CD4-positive, CD25-positive, alpha-beta regulatory T cell (primary cell): ENCODE measurements at places on chromosomes 12 and 14.

DNA sequence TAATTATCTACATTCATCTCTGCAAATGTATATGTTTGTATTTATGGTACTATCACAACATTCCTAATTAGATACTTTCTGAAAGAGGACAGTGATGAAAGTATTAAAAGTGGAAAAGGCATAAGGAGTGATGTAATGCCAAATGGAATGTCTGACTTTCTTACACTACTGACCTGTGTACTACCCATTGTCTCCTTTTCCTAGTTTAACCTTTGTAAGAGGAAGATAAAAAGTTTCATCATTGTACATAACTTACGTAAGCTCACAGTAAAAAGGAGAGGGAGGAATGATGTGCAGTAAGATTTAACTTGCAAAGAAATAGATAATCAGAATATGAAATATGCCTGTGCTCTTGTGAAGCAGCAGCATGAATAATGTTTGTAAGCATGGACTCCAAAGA is 55.9 kb downstream of the SOX5 start:
- no peak for DNase-seq

GRCh38 chr12:39341179-39341578 is 101.7 kb downstream of the KIF21A start:
- DNase-seq, result no peak

DNA sequence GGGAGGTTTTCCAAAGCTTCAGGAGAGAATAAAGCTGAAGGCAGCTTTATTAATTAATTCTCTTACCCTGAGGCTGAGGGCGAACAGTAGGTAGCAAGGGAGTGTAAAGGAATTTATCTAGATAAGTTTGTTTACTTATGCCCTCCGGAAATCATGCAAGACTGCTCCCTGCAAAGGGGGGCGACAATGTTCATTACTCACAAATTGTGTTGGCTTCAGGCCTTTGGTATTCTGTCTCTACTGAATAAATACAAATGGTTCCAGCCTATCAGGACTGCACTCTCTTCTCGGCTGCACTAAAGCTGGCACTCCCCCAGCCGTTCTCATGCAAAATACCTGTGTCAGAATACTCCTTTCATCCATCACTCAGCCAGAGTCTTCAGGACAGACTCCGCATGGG is 120.8 kb downstream of the PPHLN1 start:
- no peak for DNase-seq

- DNase-seq, result no peak
These were observed 21.9 kb downstream of the PTPRB start for GRCh38 chr12:70615174-70615866.

GRCh38 chr12:68665016-68665569 is 21.7 kb upstream of the NUP107 start:
- no peak for DNase-seq

DNA sequence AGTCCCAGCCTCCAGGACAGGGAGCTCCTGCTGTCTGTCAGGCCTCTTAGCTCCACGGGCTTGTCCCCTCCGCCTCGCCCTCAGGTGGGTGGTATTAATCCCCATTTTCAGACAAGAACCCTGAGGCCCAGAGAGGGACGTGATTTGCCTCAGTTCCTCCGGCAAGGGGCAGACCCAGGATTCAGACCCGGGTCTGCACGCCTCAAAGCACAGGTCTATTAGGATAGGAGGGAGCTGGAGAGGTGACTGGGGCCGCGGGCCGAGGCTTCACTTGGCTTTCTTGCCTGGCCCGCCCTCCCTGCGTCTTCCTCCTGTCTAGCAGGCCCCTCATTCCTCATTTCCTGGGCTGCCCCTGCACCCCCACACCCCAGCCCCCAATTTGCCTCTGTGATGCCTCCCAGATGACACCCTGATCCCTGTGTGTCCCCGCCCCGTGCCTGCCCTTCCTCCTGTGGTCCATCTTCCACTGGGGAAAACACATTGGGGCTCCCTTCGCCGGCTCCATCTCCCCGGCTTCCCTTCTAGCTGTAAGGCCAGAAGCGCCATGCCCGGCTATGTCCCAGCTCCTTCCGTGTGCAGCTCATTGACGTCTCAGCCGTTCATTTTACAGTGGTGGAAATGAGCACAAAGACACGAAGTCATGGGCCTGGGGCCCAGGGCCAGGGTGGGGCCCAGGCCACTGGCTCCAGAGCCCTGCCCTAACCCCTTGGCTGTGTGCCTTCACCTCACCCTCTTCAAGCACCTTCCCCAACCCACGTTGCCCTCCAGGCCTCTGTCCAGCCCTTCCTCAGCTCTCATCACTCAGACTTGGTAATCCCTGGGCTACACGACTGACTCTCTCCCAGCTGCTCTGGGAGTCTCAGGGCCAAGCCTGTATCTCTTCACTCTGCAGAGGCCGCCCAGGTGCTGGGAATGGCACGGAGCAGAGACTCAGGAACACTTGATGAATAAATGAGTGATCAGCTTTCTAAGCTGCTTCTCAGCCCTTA is 15.5 kb upstream of the CYP46A1 start:
- no peak for DNase-seq
